Uterine smooth muscle cell (primary cell): ENCODE measurements at places on chromosomes 12 and 14. TPM values are rescaled to one million over a fixed set of nuclear protein-coding genes. Genes with fewer than 3 reads are reported as not detected.

OVCH1 gene
- under 0.01 TPM in 1 of 2 replicates, not detected in the other for total RNA-seq

SLC5A8 gene
- total RNA-seq = not detected in 2 replicates

TSPAN19 gene
- total RNA-seq = 0.11 and 0.25 TPM in 2 replicates

HOXC6 gene
- total RNA-seq = 0.11 TPM in 1 of 2 replicates, not detected in the other

YARS2 gene
- total RNA-seq = 39.1 and 40.0 TPM in 2 replicates
